ENCODE measurements at places on chromosomes 6 and 20. TPM values are rescaled to one million over a fixed set of nuclear protein-coding genes. Genes with fewer than 3 reads are reported as not detected.

GRCh38 chr6:9121549-9121948 is 686.2 kb upstream of the SLC35B3 start:
- H3K27ac ChIP-seq, result no peak overlapping the region
- H3K4me3 ChIP-seq, result no peak overlapping the region
- DNase-seq, result no peak
- H3K36me3 ChIP-seq, result no peaks in the 10 kb centered on the region
- no peaks in the 10 kb centered on the region for H3K4me1 ChIP-seq
- H3K27me3 ChIP-seq, result no peaks in the 10 kb centered on the region

BEND3 gene
- total RNA-seq, result 3.1 TPM

DNA sequence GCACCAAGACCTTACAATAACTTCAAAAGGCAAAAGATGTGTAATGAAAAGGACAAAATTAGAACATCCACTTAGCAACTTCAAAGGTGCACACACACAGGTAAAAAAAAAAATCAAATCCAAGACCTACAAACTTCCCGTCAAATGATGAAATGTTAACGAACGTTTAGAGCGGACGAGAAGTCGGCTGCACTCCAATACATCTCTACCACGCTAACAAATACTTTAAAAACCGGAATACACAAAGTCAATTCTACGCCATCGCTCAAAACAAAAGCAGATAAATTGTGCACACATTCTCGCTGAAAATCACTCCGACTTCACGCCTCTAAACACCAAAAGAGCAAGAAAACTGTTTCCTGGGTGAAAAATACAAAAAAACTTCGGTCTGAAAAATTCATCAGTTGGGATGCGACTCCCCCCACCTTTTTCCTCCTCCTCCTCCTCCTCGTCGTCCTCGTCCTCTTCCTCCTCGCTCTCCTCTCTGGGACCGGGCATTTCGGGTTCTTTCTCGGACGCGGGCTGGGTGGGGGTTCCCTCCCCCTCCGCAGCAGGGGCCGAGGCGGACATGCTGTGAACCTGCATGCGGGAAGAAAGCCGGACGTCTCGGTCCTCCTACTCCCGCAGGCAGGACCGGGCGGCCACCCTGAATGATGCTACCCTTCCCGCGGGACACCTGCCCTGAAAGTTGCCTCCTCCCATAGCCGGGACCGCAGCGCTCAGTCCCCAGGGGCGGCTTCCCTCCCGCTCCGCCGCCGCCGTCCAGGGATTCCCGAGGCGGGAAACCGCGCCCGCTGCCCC is 712 bp downstream of the DEK start:
- H3K36me3 ChIP-seq, result no peaks in the 10 kb centered on the region
- peak overlapping the region; percentile 92 for H3K4me3 ChIP-seq
- DNase-seq, result peak; percentile 74
- peak overlapping the region; percentile 93 for H3K27ac ChIP-seq
- peaks cover 45% of the 10 kb centered on the region for H3K4me1 ChIP-seq
- no peaks in the 10 kb centered on the region for H3K27me3 ChIP-seq

MOG gene
- not detected for total RNA-seq

GRCh38 chr20:37007898-37008649 is 56.6 kb upstream of the SAMHD1 start:
- H3K4me3 ChIP-seq, result no peak overlapping the region
- no peaks in the 10 kb centered on the region for H3K27me3 ChIP-seq
- H3K4me1 ChIP-seq, result peaks cover 12% of the 10 kb centered on the region
- DNase-seq, result no peak
- peaks cover 6% of the 10 kb centered on the region for H3K36me3 ChIP-seq
- peak overlapping the region; percentile 59 for H3K27ac ChIP-seq

- no peak for DNase-seq
- no peak overlapping the region for H3K4me3 ChIP-seq
- H3K36me3 ChIP-seq, result no peaks in the 10 kb centered on the region
- H3K27ac ChIP-seq, result no peak overlapping the region
- H3K4me1 ChIP-seq, result no peaks in the 10 kb centered on the region
- H3K27me3 ChIP-seq, result no peaks in the 10 kb centered on the region
Measured at GRCh38 chr6:158442306-158442705, 117.6 kb upstream of the TMEM181 start.

DNA sequence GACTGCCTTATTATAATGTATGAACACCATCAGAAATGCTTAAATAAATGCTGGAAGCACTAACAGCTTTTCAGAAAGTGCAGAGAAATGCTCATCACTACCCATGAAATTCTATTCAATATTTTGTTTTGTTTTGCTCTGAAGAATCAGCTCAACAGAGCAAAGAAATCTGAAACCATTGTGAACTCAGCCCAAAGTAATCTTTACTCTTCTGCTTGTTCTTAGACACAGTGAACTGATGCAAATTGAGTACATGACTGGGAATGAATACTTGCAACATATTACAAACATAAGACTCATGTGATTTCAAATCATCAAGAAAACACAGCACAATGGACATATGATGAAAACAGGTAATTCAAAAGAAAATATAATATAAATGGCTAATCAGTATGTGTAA is 404.6 kb upstream of the OPRM1 start:
- H3K4me1 ChIP-seq, result no peaks in the 10 kb centered on the region
- no peaks in the 10 kb centered on the region for H3K27me3 ChIP-seq
- no peak overlapping the region for H3K27ac ChIP-seq
- no peak overlapping the region for H3K4me3 ChIP-seq
- no peak for DNase-seq

GRCh38 chr20:50594591-50595432 is 84.6 kb downstream of the PTPN1 start:
- no peak overlapping the region for H3K4me3 ChIP-seq
- no peak for DNase-seq
- H3K4me1 ChIP-seq, result peaks cover 28% of the 10 kb centered on the region
- H3K36me3 ChIP-seq, result no peaks in the 10 kb centered on the region

GRCh38 chr20:45832619-45833018 is 980 bp upstream of the SNX21 start:
- H3K4me3 ChIP-seq, result peak overlapping the region; percentile 84
- no peak for DNase-seq
- H3K27me3 ChIP-seq, result no peaks in the 10 kb centered on the region

GRCh38 chr6:128512296-128512695 is 8.1 kb downstream of the PTPRK start:
- H3K4me1 ChIP-seq, result peaks cover 49% of the 10 kb centered on the region
- H3K27ac ChIP-seq, result no peak overlapping the region
- no peaks in the 10 kb centered on the region for H3K36me3 ChIP-seq
- no peak overlapping the region for H3K4me3 ChIP-seq

RBM24 gene
- total RNA-seq, result 1.2 TPM

- H3K27ac ChIP-seq, result no peak overlapping the region
- DNase-seq, result no peak
- peaks cover 7% of the 10 kb centered on the region for H3K4me1 ChIP-seq
- H3K4me3 ChIP-seq, result no peak overlapping the region
- H3K36me3 ChIP-seq, result no peaks in the 10 kb centered on the region
- no peaks in the 10 kb centered on the region for H3K27me3 ChIP-seq
Measured at GRCh38 chr6:134002821-134003220, 49.6 kb downstream of the SLC2A12 start.

GRCh38 chr6:92130944-92131343 is 1288.4 kb downstream of the EPHA7 start:
- H3K27me3 ChIP-seq, result no peaks in the 10 kb centered on the region
- no peak overlapping the region for H3K27ac ChIP-seq
- no peaks in the 10 kb centered on the region for H3K36me3 ChIP-seq
- no peak overlapping the region for H3K4me3 ChIP-seq

DNA sequence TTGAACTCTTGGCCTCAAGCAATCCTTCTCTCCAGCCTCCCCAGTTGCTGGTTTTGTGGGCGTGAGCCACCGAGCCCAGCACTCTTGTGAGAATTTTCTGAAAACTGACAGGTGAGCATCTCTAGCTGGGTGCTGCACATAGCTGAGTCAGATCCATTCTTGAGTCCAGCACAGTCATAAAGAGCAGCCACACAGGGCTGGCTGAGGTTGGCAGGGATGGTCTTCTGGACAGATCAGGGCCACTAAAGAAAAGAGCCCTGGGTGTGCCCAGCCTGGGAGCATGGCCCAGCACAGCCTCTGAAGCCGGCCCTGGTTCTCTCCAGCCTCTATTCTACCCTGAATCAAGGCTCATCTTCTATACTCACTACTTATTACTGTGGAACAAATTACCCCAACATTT is 11.5 kb downstream of the DLGAP4 start:
- DNase-seq, result peak; percentile 16
- H3K27me3 ChIP-seq, result peaks cover 12% of the 10 kb centered on the region
- H3K36me3 ChIP-seq, result no peaks in the 10 kb centered on the region
- no peak overlapping the region for H3K27ac ChIP-seq
- no peaks in the 10 kb centered on the region for H3K4me1 ChIP-seq
- H3K4me3 ChIP-seq, result no peak overlapping the region

All from lower lobe of right lung (tissue), 2 donors.